ENCODE measurements at places on chromosomes 16 and 17. TPM values are rescaled to one million over a fixed set of nuclear protein-coding genes. Genes with fewer than 3 reads are reported as not detected.

DNA sequence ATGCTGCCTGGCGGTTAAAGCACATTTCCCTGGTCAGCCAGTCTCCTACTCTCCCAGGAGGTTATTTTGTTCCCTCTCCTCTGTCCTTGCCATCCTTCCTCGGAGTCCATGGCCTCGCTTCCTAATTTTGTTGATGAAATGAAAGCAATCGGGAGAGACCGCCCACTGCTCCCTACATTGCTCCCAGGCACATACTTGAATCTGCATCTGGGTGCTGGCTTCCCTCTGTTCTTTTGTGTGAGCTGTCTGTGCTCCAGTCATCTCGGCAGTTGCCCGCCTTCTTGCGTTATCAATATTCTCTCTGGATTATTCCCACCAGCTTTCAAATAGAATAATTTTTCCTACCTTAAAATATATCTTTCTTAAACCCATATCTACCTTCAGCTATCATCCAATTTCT lies 11.1 kb downstream of the KRT23 start:
- DNase-seq = no peak

DNA sequence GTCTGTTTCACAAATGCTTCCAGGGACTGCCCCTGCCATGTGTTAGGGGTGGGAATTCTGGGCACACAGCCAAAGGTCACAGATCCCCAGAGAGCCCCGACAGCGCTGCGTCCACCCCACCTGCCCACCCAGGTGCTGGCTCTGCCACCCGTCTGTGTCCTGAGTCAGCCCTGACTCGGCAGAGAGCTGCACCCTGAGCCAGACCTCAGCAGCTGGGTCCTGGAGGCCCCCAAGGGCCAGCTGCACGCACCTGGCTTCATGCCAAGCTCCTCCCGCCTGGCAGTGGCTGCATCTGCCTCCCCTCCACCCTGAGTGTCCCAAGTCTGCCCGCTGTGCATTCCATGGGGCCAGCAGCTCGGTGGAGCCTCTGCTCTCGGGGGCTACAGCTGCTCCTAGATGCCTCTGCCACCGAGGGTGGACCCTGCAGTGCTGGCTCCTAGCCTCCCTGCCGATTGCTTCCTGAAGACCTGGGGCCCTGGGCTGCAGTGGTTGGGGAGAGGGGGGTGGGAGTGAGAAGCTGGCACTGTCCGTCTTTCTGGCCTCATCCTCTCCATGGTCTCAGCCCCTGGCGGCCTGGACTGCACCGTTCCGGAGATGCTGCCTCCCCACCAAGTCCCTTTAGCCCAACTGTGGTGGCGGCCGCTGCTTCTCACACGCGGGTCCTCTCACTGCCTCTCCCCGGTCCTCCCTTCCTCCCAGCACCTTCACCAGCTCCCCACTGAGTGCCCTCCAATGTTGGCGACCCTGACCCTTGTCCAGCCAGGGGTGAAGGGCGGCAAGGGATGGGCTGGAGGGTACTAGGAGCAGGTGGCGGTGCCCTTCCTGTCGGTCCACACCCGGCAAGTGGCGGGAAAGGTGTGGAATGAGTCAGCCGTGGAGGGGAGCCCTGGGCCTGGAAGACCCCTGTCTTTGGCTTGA lies 3.0 kb downstream of the SECTM1 start:
- DNase-seq = no peak

DNA sequence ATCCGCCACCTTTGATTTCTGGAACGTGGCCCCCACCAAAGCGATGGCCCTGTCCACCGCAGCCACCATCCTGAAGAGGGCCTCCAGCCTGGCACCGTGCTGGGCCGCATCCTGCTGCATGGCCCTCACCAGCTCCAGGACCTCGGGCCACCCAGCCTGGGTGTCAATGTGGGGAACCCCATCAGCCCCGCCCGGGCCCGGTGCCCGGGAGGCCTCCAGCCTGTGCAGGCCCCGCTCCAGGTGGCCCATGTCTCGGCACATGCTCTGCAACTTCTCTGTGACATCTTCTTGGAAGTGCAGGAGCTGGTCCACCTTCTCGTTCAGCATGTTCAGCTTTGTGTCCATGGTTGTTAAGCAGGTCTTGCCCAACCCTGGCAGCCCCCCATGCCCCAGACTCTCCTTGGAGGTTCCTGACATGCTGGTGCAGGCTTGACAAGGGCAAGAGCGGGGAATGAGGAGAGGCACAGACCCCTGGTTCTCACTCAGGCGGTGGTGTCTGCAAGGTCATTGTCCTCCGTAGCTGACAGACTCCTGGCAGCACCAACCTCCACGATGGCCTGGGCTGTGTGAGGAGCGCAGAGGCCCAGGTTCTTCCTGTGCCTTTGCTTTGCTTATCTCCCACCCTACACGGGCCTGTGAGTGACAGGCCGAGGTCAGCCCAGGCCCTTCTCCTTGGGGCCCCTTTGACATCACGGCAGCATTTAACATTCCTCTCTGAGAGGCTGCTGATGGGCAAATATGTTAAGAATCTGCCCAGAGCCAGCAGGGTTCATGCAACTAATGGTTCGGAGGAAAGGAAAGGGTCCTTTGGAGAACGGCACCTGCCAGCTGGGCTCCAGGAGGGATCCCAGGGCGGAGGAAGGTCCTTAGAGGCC lies at the start of gene MYLK3:
TSS of gene MYLK3 (minus strand) at position 568 of the 875 bp plus-strand sequence. CDS start at position 417, 151 bp downstream.
- DNase-seq = no peak

DNA sequence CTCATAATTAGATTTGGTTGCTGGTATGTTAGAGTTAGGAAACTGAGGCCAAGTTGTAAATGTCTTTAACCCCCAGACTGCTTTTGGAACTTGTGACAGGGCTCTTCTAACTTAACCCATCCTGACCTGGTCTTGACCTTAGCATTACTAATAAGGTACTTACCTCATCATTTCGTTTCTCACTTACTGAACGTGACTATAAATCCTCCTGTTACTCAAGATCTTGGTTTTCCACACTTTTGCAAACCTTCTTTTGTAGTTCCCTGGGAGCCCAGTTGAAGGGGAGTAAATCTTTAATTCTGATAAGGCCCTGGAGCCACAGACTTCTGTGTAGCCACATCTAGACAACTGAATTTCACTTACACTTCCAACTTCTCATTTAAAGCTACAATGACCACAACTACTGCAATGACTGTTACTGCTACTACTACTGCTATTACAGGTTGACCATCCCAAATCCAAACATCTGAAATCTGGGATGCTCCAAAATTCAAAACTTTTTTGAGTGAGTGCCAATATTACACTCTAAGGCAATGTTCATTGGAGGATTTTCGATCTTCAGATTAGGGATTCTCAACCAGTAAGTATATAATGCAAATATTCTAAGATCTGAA lies 248.8 kb upstream of the TBX2 start:
- DNase-seq = no peak

GRCh38 chr17:41617136-41617535 lies 4.6 kb upstream of the KRT16 start:
- no peak for DNase-seq

DNA sequence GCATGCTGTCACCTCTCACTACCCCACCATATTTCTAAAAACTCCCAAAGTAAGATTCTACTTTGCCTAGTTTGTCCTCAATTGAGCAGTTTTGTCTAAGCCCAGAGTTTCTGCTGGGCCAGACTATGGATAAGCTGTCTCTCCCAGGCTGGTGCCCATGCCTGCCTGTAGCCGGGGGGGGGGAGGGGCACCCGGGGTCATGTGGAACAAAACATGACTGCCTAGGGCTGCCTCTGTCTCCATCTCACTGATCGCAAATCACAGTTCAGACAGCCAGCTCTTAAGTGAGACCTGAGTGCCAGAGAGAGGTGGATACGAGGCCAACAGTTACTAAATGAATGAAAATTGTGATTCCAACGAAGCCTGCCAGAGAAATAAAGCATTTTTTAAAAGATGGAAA lies 78.8 kb upstream of the RPRML start:
- DNase-seq = no peak

- no peak for DNase-seq
Observed at GRCh38 chr16:3292604-3293003, 9.3 kb downstream of the ZNF263 start.

- no peak for DNase-seq
Observed at GRCh38 chr17:14672830-14673229, 371.9 kb downstream of the HS3ST3B1 start.

- no peak for DNase-seq
Observed at GRCh38 chr17:19656851-19657581, 8.5 kb downstream of the ALDH3A2 start.

DNA sequence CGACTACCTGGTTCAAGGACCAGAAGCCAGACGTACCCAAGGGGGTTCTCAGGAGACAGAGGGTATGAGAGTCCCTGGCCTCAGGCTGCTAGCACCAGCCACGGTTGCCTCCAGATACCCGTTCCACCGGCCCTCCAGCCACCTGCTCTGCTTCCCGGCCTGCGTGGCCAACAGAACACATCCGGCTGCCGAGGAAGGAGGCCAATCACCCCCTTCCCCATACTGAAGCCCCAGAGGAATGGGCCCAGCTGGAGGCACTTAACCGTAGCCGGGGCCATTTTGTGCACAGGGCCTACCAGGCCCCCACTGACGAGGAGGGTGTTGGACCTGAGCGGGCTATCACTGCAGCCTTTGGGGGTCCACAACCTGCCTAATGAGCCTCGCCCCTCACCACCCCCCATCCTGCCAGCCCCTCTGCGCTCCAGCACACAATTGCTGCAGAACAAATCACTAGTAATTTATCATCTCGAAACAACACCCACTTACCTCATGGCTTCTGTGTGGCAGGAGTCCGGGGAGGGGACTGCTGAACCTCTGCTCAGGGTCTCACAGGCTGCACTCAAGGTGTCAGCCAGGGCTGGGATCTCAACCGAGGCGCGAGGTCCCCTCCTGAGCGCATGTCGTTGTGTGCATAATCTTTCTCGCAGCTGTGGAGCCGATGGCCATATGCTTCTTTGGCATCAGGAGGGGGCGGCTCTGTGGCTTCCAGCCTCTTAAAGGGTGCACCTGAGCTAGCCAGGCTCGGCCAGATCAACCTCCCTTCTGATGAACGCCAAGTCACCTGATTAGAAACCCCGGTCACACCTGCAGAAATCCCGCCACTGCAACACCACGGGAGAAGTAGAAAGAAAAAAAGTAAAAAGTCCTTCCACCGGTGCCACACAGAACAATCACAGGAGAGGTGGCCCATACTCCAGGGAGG lies 10.1 kb upstream of the KREMEN2 start:
- no peak for DNase-seq

DNA sequence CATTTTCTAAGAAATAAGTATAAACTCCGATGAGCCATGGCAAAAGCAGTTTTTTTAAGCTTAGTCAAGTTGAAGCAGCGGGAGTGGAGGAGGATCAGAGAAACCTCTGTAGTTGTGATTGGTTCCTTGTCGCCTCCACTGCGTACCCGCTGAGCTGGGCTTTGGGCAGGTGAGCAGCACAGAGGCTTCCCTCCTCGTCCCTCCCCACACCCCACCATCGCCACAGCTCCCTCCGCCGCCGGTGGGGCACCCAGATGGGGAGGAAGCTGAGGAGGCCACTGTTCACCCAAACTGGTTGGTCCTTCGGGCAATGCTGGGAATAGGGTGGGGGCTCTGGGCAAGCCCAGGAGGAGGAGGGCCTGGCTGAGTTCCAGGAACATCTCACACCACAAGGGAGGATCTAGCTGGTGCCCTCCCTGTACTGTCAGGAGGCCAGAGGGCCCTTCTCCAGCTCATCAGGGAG lies 5.2 kb upstream of the MRPL38 start:
- DNase-seq = no peak

The KRTAP4-3 gene
- not detected for total RNA-seq

The PTX4 gene
- not detected for total RNA-seq

The MT4 gene
- not detected for total RNA-seq

The CPHXL2 gene
- total RNA-seq = not detected

The DPEP1 gene
- total RNA-seq = 13.4 TPM
